GM12892 (cell line): ENCODE measurements at places on chromosomes 12 and 14.

- DNase-seq = no peak
Observed at GRCh38 chr14:23827100-23827892, 126.3 kb upstream of the DHRS4 start.

- DNase-seq = no peak
Observed at GRCh38 chr14:85439696-85440328, 90.1 kb upstream of the FLRT2 start.

DNA sequence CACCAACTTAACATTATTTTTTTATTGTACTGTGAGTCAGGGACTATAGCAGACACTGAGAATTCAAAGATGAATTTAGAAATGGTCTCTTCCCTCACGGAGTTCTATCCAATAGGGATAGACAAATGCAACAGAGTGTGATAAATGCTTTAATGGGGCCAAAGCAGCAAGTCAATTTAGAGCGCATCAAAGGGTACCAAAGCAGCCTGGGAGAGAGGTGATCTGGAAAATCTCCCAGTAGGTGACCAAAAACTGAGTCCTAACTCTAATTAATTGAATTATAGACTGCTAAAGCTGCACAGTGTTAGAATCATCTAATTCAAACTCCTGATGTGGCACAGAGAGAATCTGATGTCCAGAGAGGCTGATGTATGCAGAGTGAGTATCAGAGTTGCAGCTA is 2.6 kb downstream of the LIN7A start:
- DNase-seq = no peak

DNA sequence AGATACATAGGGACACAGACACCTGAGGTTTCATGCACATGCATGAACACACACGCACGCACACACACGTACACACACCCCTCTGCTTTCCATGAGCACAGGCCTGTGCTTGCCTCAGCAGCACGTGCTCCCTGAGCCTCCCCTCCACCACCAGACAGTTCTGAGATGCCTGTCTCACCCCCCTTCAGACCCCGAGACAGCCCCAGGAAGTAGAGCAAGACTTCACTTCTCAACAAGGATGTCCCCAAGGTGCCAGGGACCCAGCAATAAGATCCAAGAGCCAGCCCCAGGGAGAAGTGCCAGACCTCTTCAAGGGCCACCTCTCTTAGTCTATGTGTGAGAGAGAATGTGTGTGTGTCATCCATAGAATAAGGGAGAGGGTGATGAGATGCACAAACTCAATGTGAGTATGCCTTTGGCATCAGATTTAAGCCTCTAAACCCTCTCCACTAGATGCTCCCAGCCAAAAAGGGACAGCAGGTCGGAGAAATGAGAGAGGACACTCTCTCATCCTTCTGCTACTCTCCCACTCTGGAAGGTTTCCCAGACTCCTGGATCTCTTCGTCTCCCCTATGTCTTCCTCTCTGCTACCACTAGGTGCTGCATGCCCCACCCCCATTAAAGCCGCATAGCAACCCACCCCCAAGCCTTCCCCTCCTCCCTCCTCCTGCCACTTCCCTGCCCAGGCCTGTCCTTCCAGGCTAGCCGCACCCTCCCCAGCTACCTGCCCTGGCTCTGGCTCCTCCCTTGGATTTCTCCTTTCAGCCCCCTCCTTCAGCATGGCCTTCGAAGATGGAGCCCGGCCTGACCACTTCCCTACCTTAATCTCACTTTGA is 7.7 kb downstream of the RARG start:
- no peak for DNase-seq

GRCh38 chr14:90656973-90657372 is 159.3 kb downstream of the TTC7B start:
- no peak for DNase-seq

- DNase-seq = no peak
Observed at GRCh38 chr14:102071283-102071998, 15.4 kb downstream of the HSP90AA1 start.

DNA sequence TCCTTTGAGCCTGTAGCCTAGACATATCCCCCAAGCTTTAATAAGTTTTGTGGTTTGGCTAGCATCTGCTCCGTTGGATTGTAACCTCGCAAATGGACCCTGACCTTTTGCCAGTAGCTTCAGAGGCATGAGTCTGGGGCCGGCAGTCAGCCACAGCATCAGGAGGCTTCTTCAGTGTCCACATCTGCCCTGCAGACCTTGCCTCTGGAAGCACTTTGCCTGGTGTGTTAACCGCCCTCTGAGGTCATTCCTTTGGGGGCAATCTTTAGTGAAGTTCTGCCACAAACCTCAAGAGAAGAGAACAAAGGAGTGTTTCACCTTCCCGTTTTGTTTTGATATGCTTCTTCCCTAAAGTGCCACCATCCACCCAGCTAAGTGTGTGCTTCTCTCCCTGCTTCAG is 71.4 kb downstream of the GNS start:
- no peak for DNase-seq

GRCh38 chr12:131487388-131488124 is 223.3 kb upstream of the SFSWAP start:
- no peak for DNase-seq

- no peak for DNase-seq
Observed at GRCh38 chr14:61177279-61178225, 103.6 kb downstream of the TMEM30B start.

- DNase-seq = peak; percentile 32
Observed at GRCh38 chr12:104669851-104670337, 213.1 kb downstream of the CHST11 start.

GRCh38 chr12:67288561-67288960 is 19.4 kb downstream of the CAND1 start:
- DNase-seq = no peak

- DNase-seq = no peak
Observed at GRCh38 chr12:133235401-133236112, at the start of gene ANHX. ANHX (minus strand) TSS chr12:133235877; CDS start chr12:133234356, 1,521 bp downstream.

DNA sequence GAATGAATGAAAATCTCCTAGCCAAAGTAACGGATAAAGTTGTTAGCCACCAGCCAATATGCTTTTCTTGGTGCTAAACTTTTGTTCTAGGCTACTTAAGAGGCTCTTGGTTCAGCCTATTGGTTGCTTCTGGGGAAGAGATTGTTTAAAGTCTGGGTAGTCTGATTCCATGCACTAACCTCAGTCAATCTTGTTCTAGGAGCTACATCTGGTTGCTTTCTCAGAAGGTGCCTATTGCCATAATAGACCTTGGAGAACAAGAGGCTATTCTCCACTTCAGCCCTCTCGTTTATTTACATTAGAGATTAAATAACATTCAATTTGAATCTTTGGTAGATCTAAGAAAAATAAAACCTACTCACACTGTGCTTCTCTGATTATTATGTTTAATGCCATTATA is 40.8 kb upstream of the OTOGL start:
- DNase-seq = no peak

- DNase-seq = no peak
Observed at GRCh38 chr12:131457331-131458047, 253.4 kb upstream of the SFSWAP start.

GRCh38 chr12:99976762-99977161 is 8.0 kb downstream of the ANKS1B start:
- DNase-seq = no peak

GRCh38 chr12:76856018-76856644 is 22.7 kb downstream of the CSRP2 start:
- no peak for DNase-seq
